ENCODE measurements at places on chromosomes 3 and 15. TPM values are rescaled to one million over a fixed set of nuclear protein-coding genes. Genes with fewer than 3 reads are reported as not detected.
A peak's percentile ranks its signal among the peaks of the same experiment; 100 is the strongest.

DNA sequence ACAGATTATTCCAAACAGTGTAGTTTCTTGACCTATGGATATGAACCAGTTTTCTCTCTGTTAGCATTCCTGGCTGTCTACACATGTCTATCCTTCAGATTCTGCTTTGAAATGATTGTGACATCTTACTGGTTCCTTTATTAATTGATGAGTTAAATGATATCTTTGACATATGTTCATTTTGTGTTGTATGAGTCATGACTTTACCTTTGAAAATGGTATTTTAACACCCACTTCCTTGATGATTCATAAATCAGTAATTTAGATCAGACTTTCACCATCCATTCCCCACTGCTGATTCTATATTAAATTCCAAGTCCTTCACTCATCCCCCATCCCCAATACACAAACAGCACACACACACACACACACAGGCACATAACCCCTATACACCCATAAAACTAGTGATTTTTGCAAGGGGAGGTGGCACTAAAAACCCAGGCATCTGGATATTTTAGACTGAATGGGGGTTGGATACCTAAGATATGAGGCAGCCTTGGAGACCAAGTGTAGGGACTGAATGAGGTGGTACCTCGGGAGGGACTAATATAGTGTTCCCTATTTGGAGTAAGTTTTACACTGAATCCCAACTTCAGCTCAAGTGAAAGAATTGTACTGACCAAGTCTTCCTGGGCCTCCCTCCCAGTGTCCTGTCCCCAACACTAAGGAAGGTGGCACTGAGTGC is 9.7 kb downstream of the CCK start:
- DNase-seq = no peak
- H3K4me3 ChIP-seq = no peak overlapping the region
- H3K36me3 ChIP-seq = no peaks in the 10 kb centered on the region

GRCh38 chr3:145678401-145678800 is 482.6 kb downstream of the PLOD2 start:
- H3K4me3 ChIP-seq = no peak overlapping the region
- H3K27ac ChIP-seq = no peak overlapping the region
- H3K36me3 ChIP-seq = no peaks in the 10 kb centered on the region
- H3K4me1 ChIP-seq = no peaks in the 10 kb centered on the region
- no peaks in the 10 kb centered on the region for H3K27me3 ChIP-seq
- DNase-seq = no peak

- H3K4me3 ChIP-seq = no peak overlapping the region
- no peaks in the 10 kb centered on the region for H3K36me3 ChIP-seq
- H3K27ac ChIP-seq = no peak overlapping the region
- DNase-seq = no peak
- no peaks in the 10 kb centered on the region for H3K4me1 ChIP-seq
- no peaks in the 10 kb centered on the region for H3K27me3 ChIP-seq
These were observed 11.7 kb downstream of the CHDH start for GRCh38 chr3:53834429-53835095.

DNA sequence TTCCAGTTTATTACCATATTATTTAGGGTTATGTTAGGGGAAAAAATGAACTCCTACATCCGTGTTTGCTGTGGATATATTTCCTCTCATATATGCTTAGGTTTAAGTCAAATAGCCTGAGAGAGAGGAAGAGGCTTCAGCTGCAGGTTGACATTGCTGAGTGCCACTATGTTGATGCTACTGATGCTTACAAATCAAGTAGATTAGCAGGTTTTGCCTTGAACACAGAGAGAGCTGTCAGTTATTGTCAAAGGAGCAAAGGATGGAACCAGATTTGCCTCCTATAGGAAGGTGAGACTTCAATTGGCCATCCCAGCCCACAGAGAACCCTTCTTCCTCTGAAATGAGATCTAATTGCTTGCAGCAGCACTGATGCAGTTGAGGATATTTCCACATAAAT is 339.2 kb downstream of the CADM2 start:
- no peak overlapping the region for H3K27ac ChIP-seq
- no peak for DNase-seq
- H3K36me3 ChIP-seq = no peaks in the 10 kb centered on the region
- H3K4me1 ChIP-seq = no peaks in the 10 kb centered on the region

DNA sequence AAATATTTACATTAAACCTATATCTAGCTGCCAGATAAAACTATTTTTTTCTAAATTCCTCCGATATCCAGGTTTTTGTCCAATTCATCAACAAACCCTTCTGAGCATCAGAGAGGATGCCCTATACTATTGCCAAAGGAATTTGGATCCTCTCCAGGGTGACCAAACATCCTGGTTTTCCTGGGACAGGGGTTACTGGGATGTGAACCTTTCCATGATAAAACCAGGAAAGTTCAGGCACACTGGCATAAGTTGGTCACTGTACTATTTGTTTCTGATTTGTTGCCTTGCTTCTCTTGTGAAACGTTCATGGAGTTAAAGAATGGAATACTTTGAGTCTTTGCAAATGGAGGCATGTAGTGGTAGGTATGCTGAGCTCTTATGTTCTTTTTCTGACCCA is 63.5 kb downstream of the TLNRD1 start:
- peaks cover 3% of the 10 kb centered on the region for H3K27me3 ChIP-seq
- DNase-seq = no peak
- H3K36me3 ChIP-seq = no peaks in the 10 kb centered on the region
- no peak overlapping the region for H3K4me3 ChIP-seq

GRCh38 chr15:48191574-48192225 is at the start of gene CTXN2:
CTXN2 (plus strand) TSS chr15:48191665; CDS start chr15:48201301, 9,636 bp downstream.
- H3K27me3 ChIP-seq = peaks cover 38% of the 10 kb centered on the region
- peak within 1 kb of the TSS; percentile 26 for H3K4me3 ChIP-seq
- no peaks in the 10 kb centered on the region for H3K36me3 ChIP-seq
- H3K27ac ChIP-seq = no peak within 1 kb of the TSS

DNA sequence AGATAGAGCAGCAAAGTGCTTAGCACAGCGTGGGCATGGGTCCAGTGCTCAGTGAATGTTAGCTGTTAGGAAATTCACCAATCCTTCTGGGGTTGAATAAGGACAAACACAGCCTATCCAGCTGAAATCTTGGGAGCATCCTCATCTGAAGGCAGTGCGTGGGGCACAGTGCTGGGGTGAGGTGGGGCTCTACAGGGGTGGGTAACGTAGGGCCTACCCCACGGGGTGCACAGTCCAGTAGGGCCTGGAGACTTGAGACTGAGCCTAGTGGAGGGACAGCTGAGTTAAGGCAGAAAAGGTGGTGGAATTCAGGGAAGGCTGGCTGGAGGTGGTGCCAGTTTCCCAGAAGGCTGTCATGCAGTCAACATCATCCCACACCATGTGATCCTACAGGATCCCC is 73.0 kb downstream of the ISG20 start:
- H3K36me3 ChIP-seq = no peaks in the 10 kb centered on the region
- peaks cover 32% of the 10 kb centered on the region for H3K27me3 ChIP-seq
- H3K27ac ChIP-seq = no peak overlapping the region
- DNase-seq = no peak
- no peak overlapping the region for H3K4me3 ChIP-seq

GRCh38 chr3:17183951-17184550 is 299.3 kb downstream of the PLCL2 start:
- H3K36me3 ChIP-seq = peaks cover 28% of the 10 kb centered on the region
- H3K27me3 ChIP-seq = no peaks in the 10 kb centered on the region
- peaks cover 43% of the 10 kb centered on the region for H3K4me1 ChIP-seq
- peak; percentile 16 for DNase-seq

GRCh38 chr3:107308716-107309115 is 68.5 kb upstream of the CCDC54 start:
- H3K27me3 ChIP-seq = peaks cover 3% of the 10 kb centered on the region
- H3K27ac ChIP-seq = no peak overlapping the region
- no peaks in the 10 kb centered on the region for H3K36me3 ChIP-seq
- H3K4me3 ChIP-seq = no peak overlapping the region
- DNase-seq = no peak
- no peaks in the 10 kb centered on the region for H3K4me1 ChIP-seq

- H3K4me3 ChIP-seq = no peak overlapping the region
- no peak overlapping the region for H3K27ac ChIP-seq
- H3K4me1 ChIP-seq = no peaks in the 10 kb centered on the region
- H3K36me3 ChIP-seq = no peaks in the 10 kb centered on the region
These were observed 264.7 kb upstream of the KCNH8 start for GRCh38 chr3:18883571-18883970.

DNA sequence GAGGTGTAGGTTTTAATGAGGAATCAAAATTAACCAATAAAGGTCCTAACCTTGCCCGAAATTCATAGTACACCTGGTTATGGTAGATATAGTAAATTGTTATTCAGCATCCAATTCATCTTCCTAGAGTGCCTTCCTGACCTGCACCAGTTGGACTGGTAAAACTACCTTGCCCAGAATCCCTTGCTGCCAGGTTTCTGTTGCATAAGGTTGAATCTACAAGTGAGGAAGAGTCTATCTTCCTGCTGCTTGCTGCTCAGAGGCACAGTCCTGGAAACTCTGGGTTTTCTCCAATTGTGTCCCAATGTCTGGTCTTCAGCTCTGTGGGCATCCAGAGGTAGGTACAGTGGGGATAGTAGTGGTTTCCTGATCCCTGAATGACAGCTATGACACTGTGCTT is 17.3 kb downstream of the CCDC54 start:
- no peak overlapping the region for H3K27ac ChIP-seq
- H3K27me3 ChIP-seq = no peaks in the 10 kb centered on the region
- no peaks in the 10 kb centered on the region for H3K36me3 ChIP-seq
- H3K4me1 ChIP-seq = no peaks in the 10 kb centered on the region
- no peak for DNase-seq

GRCh38 chr15:37973856-37974255 is 39.4 kb downstream of the TMCO5A start:
- no peak for DNase-seq
- H3K4me3 ChIP-seq = no peak overlapping the region
- no peaks in the 10 kb centered on the region for H3K36me3 ChIP-seq
- no peaks in the 10 kb centered on the region for H3K4me1 ChIP-seq
- no peak overlapping the region for H3K27ac ChIP-seq
- H3K27me3 ChIP-seq = peaks cover 5% of the 10 kb centered on the region

GRCh38 chr3:98733053-98733811 is 29.9 kb upstream of the ST3GAL6 start:
- H3K27ac ChIP-seq = no peak overlapping the region
- peaks cover 53% of the 10 kb centered on the region for H3K27me3 ChIP-seq
- H3K4me3 ChIP-seq = peak overlapping the region; percentile 72
- H3K4me1 ChIP-seq = peaks cover 20% of the 10 kb centered on the region
- no peaks in the 10 kb centered on the region for H3K36me3 ChIP-seq

DNA sequence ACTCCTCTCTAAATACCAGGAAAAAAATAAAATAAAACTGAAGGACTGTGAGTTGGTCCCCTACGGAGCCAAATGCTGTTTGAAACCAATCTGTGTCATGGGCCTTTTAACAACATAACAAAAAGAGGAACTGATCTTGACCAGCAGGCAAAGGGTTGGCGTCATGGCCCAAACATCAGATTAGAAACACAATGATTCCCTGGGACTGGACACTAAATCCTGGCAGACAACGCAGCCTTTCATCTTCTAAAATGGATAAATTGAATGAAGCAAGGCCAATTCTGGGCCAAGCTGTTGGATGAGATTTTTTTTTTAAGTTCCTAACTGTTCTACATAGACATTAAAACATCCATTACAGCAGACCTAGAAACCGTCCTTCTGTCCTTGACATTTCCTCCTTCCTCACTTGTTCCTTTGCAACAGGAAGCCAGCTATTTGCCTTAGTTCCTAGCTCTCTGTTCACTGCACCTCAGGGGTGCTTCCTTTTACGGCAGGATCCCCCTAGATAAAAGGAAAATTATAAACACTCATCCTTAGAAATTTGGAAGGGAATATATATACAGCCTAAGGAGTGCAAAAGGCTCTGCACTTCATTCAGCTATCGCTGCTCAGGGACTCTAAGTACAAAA is 21.6 kb upstream of the TAFA4 start:
- no peak overlapping the region for H3K27ac ChIP-seq
- no peak for DNase-seq
- peaks cover 13% of the 10 kb centered on the region for H3K27me3 ChIP-seq
- no peaks in the 10 kb centered on the region for H3K36me3 ChIP-seq

DHX30 gene
- 81.5 TPM for total RNA-seq

ALPK3 gene
- total RNA-seq = 0.04 TPM

C3orf49 gene
- not detected for total RNA-seq

IL5RA gene
- not detected for total RNA-seq

HRG gene
- not detected for total RNA-seq

HTD2 gene
- total RNA-seq = 9.6 TPM

SERPINI2 gene
- not detected for total RNA-seq

CAMKV gene
- 1.8 TPM for total RNA-seq

P2RY14 gene
- total RNA-seq = 0.70 TPM

Measured in activated CD8-positive, alpha-beta T cell treated with anti-CD3 and anti-CD28 coated beads for 36 hours (primary cell).